Stimulated activated CD4-positive, alpha-beta T cell treated with anti-CD3 and anti-CD28 coated beads, TNF-alpha, amount 100 ng/mL, for 24 hours (primary cell): ENCODE measurements at places on chromosomes 6 and 20.

- no peak for DNase-seq
These were observed 9.2 kb upstream of the SLC9A8 start for GRCh38 chr20:49803418-49803817.

DNA sequence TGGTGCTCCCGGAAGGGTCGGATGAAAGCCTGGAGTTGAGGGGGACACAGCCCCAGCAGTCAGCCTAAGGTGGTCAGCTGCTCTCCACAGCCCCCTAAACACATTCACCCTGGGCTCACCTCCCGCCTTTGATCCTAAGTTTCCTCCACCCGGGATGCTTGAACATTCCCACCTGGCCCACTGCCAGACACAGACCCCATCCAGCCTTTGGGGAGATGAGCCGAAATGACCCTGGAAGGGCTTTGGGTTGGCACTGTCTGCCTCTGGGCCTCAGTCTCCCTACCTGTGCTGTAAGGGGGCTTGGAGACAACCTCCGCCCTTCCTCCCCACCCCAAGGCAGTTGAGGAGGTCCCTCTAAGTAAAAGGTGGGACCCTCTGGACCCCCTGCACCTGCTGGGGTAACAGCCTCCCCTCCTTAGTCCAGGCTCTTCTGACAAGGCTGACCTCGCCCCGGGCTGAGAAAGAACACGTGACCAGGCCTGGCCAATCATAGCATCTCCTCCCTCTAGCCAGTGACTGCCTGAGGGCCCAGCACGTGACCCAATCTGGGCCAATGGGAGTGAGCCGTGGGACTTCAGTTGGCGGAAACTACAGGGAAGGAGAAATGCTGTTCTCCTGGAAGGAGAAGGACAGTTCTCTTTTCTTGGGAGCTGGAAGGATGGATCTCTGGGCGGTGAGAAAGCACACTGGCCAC is 16.9 kb upstream of the UBE2V1 start:
- DNase-seq, result no peak

- DNase-seq, result no peak
These were observed at the start of gene C6orf141 for GRCh38 chr6:49550492-49551077. Gene C6orf141, plus strand, starts transcription at chr6:49550668. Its CDS starts 125 bp downstream, at chr6:49550793.

GRCh38 chr6:151808371-151809241 is 1.1 kb downstream of the ESR1 start:
- no peak for DNase-seq

DNA sequence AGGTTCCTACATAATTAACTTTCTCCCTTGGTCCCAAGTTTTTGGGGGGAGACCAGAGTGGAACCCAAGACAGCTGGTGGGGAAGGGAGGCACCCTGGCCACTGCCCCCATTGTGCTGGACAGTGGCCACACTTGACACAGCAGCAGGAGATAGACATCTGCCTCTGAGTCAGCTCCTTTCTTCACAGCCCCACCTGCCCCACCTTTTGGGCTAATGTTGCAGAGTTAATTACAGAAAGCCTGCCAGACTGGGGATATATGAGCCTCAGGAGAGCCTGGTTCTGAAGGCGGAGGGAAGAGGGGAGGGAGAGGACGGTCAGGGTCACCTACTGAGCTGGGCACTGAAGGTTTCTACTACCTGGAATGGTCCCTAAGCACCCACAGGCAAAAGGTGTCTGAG is 50.6 kb downstream of the MAFB start:
- DNase-seq, result no peak

- DNase-seq, result no peak
These were observed 12.3 kb downstream of the MYT1 start for GRCh38 chr20:64176551-64176950.
